Endothelial cell (in vitro differentiated cells): ENCODE measurements at places on chromosomes 16 and 17. TPM values are rescaled to one million over a fixed set of nuclear protein-coding genes. Genes with fewer than 3 reads are reported as not detected.
A peak's percentile ranks its signal among the peaks of the same experiment; 100 is the strongest.

The TBC1D3 gene
- total RNA-seq: not detected

The MMP25 gene
- total RNA-seq: 5.4 TPM

The VPS35 gene
- 78.4 TPM for total RNA-seq

The RAB26 gene
- total RNA-seq: 1.9 TPM

The CES5A gene
- total RNA-seq: not detected

The MPP3 gene
- 5.2 TPM for total RNA-seq

The ZNRF1 gene
- total RNA-seq: 115 TPM

The SLC5A11 gene
- not detected for total RNA-seq

DNA sequence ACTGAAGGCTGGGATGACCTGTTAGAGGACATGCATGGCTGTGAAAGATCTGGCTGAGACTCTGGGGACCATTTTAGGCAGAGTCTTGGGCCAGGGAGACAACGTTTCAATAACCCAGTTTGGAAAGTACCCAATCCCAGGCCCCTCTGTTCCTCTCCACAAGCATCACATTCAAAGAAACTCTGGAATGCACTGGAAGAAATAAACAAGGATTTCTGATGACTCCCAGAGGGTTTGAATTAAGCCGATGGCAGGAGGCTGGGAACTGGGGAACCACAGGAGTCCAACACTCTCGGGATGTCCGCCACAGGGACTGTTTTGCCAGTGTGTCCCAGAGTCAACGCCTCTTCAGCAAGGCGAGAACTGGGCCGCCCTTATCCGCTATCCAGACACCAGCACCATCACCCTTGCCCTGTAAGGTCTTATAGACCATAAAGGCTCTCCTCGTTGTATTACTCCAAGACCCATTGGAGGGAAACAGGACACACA lies 3.3 kb downstream of the PMP22 start:
- H3K36me3 ChIP-seq: peaks cover 28% of the 10 kb centered on the region
- peaks cover 13% of the 10 kb centered on the region for H3K27me3 ChIP-seq
- peak; percentile 15 for DNase-seq
- peak overlapping the region; percentile 38 for H3K27ac ChIP-seq

DNA sequence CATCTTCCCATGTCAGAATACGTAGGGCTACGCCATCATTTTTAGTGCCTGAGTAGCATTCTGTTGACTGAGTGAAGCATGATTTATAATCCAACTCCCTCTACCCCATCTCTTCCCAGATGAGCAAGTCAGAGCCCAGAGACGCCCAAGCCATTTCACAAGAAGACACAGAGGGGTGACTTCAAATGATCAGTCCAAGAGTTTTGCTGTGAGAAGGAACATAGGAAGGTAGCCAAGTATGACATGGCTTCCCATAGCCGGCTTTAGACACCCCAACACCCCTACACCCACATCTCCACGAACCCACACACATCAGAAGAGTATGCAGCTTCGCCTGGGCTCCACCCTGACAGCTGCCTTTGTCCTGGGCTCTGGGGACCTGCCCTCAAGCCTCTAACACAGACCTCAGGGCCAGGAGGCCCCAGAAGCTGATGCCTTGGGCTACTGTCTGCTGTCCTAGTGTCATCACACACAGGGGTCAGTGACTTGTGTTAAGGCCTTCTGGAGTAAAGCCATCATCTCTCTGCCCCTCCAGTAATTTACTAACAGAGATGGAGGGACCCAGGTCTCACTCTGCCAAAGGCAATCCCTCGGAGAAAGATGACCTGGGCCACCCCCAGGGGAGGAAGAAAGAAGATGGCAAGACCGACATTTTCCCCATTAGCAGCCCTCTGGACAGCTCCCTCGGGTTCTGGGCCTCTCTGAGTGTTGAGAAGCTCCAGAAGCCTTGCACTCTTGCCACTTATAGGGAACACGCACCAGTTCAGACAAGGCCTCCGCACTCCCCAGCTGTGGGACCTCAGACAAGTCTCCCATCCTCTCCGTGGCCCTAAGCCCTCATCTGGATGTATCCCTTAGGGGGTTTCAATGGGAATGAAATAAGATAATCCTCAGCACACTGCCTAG lies 38.7 kb upstream of the MRPS23 start:
- H3K36me3 ChIP-seq: peaks cover 6% of the 10 kb centered on the region
- peaks cover 15% of the 10 kb centered on the region for H3K4me1 ChIP-seq
- peaks cover 9% of the 10 kb centered on the region for H3K27me3 ChIP-seq
- H3K4me3 ChIP-seq: no peak overlapping the region
- DNase-seq: no peak

DNA sequence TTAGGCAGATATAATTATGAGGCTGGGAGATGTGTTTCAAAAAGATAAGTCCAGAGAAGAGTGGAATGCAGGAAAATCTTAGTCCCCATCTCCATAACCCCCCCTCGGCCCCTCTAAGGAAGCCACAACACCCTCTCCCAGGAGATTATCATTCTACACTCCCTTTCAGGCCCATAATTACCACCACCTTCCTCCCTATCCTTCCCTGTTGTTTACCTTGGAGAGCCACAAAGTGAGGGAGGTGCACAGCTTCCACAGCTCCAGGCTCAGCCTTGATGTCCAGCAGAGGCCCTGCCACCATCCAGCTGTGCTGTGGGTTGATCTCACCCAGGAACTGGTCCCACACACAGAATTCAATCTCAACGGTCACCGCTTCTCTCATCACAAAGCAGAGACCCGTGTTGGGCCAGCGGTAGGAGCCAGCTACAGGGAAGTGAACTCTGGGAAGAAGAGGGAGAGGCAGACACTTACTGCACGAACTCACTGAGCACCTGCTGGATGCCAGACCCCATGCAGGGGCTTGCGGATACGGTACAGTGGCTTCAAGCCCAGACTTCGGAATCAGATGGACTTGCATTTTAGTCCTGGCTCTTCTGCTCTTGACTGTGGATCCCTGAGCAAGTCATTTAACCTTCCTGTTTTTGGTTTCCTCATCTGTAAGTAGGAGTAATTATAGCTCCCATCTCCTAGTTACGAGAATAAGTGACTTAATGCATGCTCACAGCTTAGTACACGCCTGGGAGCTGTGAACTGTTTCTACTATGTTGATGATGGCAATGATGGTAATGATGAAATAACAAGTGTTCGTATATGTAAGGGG lies 44.1 kb downstream of the MIS12 start:
- no peaks in the 10 kb centered on the region for H3K36me3 ChIP-seq
- peaks cover 4% of the 10 kb centered on the region for H3K27me3 ChIP-seq

DNA sequence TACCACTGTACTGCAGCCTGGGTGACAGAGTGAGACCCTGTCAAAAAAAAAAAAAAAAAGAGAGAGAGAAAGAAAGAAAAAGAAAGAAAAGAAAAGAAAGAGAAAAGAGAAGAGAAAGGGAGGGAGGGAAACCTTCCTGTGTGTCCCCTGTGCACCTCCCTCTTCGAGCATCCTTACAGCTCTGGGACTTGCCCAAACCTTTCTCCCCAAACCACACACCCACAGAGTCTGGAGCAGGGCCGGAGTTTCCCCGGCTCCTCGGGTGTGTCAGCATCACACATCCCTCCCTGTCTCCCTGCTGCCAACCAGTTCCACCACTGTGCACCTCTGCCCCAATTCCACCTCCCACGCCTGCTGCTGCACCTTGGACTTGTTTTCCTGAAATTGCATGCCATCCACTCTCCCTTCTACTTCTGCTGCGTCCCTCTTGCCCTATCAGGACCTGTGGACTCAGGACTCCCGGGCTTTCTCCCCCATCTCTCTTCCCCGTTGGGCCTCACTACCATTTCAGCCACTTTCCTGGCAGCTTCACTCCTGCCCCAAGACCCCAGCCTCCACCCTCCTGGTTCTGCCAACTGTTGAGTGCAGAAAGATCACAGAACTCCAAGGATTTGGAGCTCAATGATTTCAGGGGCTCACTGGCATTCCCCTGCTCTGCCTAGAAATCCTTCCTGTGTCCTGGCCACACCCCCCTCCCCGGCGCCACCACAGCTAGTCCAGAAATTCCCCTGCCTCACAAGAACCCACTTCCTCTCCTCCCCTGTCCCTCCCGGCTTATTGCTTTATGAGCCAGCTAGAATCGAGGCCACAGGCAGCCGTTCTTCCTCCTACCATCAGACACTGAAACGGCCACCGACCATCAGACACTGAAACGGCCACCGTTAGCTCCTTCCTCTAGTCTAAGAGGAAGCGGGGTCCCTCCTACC lies 3.7 kb upstream of the CDK3 start:
- peak overlapping the region; percentile 47 for H3K4me3 ChIP-seq
- peak overlapping the region; percentile 20 for H3K27ac ChIP-seq
- H3K36me3 ChIP-seq: peaks cover 8% of the 10 kb centered on the region
- peak; percentile 35 for DNase-seq

- H3K36me3 ChIP-seq: no peaks in the 10 kb centered on the region
- no peak overlapping the region for H3K4me3 ChIP-seq
- H3K4me1 ChIP-seq: no peaks in the 10 kb centered on the region
- no peak overlapping the region for H3K27ac ChIP-seq
- peaks cover 1% of the 10 kb centered on the region for H3K27me3 ChIP-seq
Measured at GRCh38 chr16:72658888-72659717, 388.8 kb downstream of the ZFHX3 start.

GRCh38 chr17:35291802-35292201 lies 48.9 kb downstream of the SLFN5 start:
- H3K4me1 ChIP-seq: no peaks in the 10 kb centered on the region
- H3K36me3 ChIP-seq: no peaks in the 10 kb centered on the region
- DNase-seq: no peak

- H3K27ac ChIP-seq: no peak overlapping the region
- peaks cover 8% of the 10 kb centered on the region for H3K36me3 ChIP-seq
- H3K27me3 ChIP-seq: peaks cover 5% of the 10 kb centered on the region
- peaks cover 38% of the 10 kb centered on the region for H3K4me1 ChIP-seq
- DNase-seq: no peak
Measured at GRCh38 chr17:27564463-27564862, 66.5 kb upstream of the LGALS9 start.

GRCh38 chr17:38602453-38602852 lies 3.3 kb downstream of the SRCIN1 start:
- peaks cover 18% of the 10 kb centered on the region for H3K27me3 ChIP-seq
- DNase-seq: no peak
- H3K27ac ChIP-seq: no peak overlapping the region
- peaks cover 7% of the 10 kb centered on the region for H3K36me3 ChIP-seq
- H3K4me1 ChIP-seq: peaks cover 12% of the 10 kb centered on the region
- H3K4me3 ChIP-seq: no peak overlapping the region

- H3K27ac ChIP-seq: peak overlapping the region; percentile 78
- peak overlapping the region; percentile 65 for H3K4me3 ChIP-seq
- peaks cover 28% of the 10 kb centered on the region for H3K36me3 ChIP-seq
Measured at GRCh38 chr17:81231121-81231645, 7.7 kb downstream of the TEPSIN start.

GRCh38 chr17:7019839-7020519 lies 2.9 kb upstream of the BCL6B start:
- peaks cover 84% of the 10 kb centered on the region for H3K4me1 ChIP-seq
- peaks cover 28% of the 10 kb centered on the region for H3K36me3 ChIP-seq
- peaks cover 27% of the 10 kb centered on the region for H3K27me3 ChIP-seq
- peak overlapping the region; percentile 100 for H3K27ac ChIP-seq

DNA sequence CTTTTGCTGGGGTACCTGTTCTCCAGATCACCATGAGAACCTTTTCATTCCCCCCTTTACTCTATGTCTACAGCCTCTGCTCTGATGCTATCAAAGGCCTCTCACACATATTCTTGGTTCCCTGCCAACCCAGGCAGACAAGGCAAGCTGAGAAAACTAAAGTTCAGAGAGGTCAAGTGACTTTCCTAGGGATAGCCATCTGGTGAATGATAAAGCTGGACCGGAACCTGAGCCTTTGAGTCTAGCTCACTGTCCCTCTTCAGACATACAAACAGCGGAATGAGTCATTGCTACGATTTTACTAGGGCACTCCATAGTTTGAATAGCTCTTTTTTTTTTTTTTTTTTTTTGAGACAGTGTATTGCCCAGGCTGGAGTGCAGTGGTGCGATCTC lies 73.3 kb downstream of the XYLT1 start:
- no peak for DNase-seq
- peaks cover 11% of the 10 kb centered on the region for H3K4me1 ChIP-seq
- H3K27ac ChIP-seq: no peak overlapping the region
- H3K27me3 ChIP-seq: no peaks in the 10 kb centered on the region

GRCh38 chr17:67362173-67362572 lies 4.2 kb downstream of the PSMD12 start:
- H3K27me3 ChIP-seq: no peaks in the 10 kb centered on the region
- DNase-seq: no peak
- no peak overlapping the region for H3K27ac ChIP-seq

DNA sequence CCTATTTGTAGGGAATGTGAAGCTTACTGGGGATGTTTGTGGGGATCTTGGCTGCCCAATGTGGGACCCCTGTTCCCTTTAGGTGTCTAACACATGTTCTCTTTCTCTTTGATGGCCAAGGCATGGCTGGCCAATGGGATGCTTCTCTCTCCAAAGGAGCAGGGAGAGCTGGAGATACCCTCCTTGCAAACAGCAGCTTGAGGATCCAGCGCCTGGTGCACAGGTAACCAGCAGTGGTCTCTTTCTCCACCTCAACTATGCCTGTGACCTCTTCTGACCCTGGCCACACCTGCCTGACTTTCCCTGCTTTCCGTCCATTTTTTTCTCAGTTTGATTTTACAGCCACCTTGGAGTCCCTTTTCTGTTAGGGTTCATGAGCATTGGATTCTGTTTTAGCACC lies 16.8 kb upstream of the NKD1 start:
- no peak for DNase-seq
- H3K36me3 ChIP-seq: peaks cover 2% of the 10 kb centered on the region
- no peak overlapping the region for H3K27ac ChIP-seq
- no peaks in the 10 kb centered on the region for H3K4me1 ChIP-seq
- no peak overlapping the region for H3K4me3 ChIP-seq

- no peaks in the 10 kb centered on the region for H3K36me3 ChIP-seq
- no peak overlapping the region for H3K4me3 ChIP-seq
- no peak overlapping the region for H3K27ac ChIP-seq
- DNase-seq: no peak
Measured at GRCh38 chr16:82699260-82699659, 72.5 kb downstream of the CDH13 start.

- H3K4me3 ChIP-seq: no peak overlapping the region
- H3K27ac ChIP-seq: no peak overlapping the region
- DNase-seq: no peak
Measured at GRCh38 chr17:55500103-55500502, 11.1 kb downstream of the SMIM36 start.

- no peak for DNase-seq
- peak overlapping the region; percentile 99 for H3K27ac ChIP-seq
- H3K4me3 ChIP-seq: peak overlapping the region; percentile 1
- H3K27me3 ChIP-seq: no peaks in the 10 kb centered on the region
- H3K4me1 ChIP-seq: peaks cover 65% of the 10 kb centered on the region
- H3K36me3 ChIP-seq: no peaks in the 10 kb centered on the region
Measured at GRCh38 chr17:30341703-30342249, 7.9 kb upstream of the TMIGD1 start.

GRCh38 chr17:17779015-17779611 lies 57.7 kb downstream of the SREBF1 start:
- H3K36me3 ChIP-seq: no peaks in the 10 kb centered on the region
- H3K4me1 ChIP-seq: peaks cover 13% of the 10 kb centered on the region
- H3K27me3 ChIP-seq: peaks cover 12% of the 10 kb centered on the region
- H3K4me3 ChIP-seq: no peak overlapping the region
- no peak overlapping the region for H3K27ac ChIP-seq

DNA sequence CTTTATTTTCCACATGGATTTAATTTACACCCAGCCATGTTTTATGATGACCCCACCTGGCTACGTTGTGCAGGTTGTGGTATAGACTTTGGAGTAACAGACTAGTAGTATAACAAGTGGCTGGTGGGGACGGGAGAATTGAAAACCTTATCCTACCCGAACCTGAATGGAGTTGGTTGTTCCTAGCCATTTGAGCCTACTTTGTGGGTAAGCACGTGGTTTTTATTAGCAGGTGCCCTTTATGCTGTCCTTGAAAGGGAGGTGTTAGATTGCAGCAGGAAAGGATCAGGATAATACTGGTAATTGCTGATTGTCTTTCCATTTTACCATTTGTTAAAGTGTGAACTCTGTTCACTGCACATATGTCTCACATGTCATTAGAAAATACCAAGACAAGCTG lies 31.9 kb upstream of the PHAF1 start:
- no peak overlapping the region for H3K27ac ChIP-seq
- no peak overlapping the region for H3K4me3 ChIP-seq
